ENCODE measurements at places on chromosomes 16 and 17.

DNA sequence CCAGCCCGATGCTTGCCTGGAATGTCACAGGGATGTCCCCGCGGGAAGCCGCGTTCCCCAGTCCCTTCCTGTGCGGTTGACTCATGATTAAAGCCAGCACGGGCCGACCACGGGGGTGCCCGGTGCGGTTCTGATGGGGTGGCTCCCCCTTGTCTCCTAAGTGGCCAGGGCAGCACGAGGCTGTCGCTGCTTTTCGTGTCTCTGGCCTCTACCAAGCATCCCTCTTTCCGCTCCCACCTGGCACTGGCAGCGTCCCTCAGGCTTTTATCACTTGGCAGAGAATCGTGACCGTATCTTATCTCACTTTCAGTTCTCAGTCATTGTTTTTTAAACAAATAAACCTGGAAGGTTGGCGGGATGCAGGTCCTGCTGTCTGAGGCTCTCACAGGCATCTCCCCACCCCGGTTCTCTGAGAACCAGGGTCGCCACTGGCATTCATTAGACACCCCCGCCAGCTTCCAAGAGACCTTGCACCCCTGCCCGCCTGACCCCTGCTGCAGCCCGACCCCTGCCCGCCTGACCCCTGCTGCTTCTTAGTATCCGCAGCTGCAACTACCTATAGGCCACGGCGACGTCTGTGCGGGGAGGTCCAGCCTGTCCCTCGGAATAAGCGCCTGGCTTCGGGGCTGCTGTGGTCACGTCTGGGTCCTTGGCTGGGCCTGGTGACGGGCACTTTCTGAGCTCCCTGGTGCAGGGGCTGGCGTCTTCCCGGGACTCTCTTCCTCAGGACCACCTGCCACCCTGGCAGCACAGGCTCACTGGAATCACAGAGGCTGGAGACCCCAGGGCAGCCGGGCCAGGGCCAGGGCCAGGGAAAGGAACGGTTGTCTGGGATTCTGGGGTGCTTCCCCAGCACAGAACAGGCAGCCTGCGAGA is 7.5 kb downstream of the C1QTNF8 start:
- DNase-seq, result no peak

- peak; percentile 80 for DNase-seq
Observed at GRCh38 chr16:84246679-84247077, 6.9 kb upstream of the KCNG4 start.

GRCh38 chr17:37317867-37318266 is 57.9 kb upstream of the C17orf78 start:
- no peak for DNase-seq

DNA sequence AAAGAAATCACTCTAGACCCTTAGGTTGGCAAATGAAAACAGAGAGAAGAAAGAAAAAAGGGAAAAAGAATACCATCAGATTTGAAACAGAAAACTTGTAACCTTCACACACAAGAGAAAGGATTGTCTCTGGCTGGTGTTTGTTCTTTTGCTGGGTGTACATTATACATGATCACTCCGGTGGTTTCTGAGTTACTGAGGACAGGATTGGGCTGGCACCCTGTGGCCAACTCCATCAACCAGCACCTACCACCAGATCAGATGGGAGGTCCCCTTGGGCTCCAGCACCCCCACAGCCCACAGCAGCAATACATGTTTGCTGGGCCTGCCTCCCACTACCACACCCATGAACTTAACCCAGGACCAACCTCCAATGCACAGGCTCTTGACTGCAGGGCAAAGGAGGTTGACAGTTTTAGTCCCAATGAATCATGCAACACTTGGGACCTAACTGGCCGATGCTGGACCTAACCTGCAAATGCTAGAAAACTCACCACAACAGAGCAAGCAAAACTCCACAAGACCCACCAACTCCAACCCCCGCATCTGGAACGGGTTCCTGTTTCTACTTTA is 308.3 kb downstream of the SOX9 start:
- peak; percentile 22 for DNase-seq

All from NCI-H69 (cell line).